ENCODE measurements at places on chromosomes 11 and 22.

DNA sequence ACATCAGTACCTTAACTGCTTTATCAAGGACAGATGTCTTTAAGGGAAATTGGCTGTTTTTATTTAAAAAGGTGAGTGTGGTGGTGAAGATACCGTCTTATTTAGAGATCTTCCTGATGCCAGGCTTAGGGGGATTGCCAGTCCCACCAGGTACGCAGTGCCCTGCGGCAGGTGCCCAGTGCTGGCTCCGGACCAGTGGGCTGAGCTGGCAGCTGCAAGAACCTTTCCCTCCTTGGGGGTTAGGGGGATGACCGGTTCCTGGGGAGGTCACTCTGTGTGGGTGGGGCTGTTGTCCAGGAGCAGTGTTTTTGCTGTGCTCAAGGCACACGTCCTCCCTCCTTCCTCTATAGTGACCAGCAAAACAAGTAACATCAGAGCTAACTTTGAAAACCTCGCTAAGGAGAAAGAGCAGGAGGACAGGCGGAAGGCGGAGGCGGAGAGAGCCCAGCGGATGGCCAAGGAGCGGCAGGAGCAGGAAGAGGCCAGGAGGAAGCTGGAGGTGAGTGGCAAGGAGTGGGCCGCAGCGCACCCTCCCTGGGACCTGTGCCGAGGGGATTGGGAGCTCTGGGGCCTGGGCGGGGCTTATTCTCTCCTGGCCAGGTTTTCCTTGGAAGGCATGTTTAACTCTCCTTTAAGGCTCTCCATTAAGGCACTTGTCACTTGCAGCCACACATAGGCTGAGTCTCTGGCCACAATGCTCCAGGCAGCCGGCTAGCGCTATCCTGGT, 30.5 kb downstream of the CTTN start:
- DNase-seq, result no peak

GRCh38 chr22:50730941-50731661, 6.9 kb upstream of the ACR start:
- peak; percentile 11 for DNase-seq

- DNase-seq, result peak; percentile 54
Measured at GRCh38 chr11:132430429-132431062, 1060.1 kb downstream of the NTM start.

- DNase-seq, result peak; percentile 94
Measured at GRCh38 chr11:95512682-95513081, 276.9 kb downstream of the FAM76B start.

- DNase-seq, result peak; percentile 57
Measured at GRCh38 chr11:133163463-133164419, 368.6 kb downstream of the OPCML start.

GRCh38 chr11:73265853-73266645, 6.1 kb upstream of the P2RY6 start:
- no peak for DNase-seq

DNA sequence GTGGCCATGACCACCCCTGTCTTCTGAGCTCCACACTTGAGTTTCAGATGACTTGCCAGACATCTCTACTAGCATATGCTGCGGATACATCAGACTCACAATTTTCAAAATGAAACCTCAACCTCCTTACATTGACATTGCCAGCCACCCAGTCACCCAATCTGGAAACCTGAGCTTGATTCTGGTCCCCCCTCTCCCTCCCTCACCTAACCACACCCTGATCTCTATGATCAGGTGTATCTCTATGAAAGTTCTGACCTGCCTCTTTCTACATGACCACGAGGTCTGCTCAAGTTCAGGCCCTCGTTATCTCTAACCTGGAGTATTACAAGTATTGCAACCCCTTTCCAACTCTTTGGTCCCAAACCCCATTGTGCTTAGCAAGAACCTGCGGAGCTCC, 254.1 kb downstream of the KIRREL3 start:
- no peak for DNase-seq

DNA sequence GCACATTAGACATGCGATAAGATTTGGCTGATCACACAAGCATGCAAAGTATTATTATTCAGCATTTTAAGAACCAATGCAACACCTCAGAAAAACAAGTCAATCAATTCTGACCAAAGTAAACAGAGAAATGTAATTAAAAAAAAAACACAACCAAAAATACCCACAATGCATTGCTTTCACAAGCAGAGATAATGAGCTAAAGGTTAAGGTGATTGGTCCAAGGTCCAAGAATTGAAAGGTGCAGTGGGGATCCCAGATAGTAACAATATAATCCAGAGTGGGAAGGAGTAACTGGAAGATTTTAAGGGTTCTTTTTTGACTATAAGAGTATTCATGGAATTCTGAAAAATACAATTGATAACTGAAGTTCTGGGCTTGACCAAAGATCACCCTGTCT, 39.0 kb downstream of the APOL5 start:
- no peak for DNase-seq

DNA sequence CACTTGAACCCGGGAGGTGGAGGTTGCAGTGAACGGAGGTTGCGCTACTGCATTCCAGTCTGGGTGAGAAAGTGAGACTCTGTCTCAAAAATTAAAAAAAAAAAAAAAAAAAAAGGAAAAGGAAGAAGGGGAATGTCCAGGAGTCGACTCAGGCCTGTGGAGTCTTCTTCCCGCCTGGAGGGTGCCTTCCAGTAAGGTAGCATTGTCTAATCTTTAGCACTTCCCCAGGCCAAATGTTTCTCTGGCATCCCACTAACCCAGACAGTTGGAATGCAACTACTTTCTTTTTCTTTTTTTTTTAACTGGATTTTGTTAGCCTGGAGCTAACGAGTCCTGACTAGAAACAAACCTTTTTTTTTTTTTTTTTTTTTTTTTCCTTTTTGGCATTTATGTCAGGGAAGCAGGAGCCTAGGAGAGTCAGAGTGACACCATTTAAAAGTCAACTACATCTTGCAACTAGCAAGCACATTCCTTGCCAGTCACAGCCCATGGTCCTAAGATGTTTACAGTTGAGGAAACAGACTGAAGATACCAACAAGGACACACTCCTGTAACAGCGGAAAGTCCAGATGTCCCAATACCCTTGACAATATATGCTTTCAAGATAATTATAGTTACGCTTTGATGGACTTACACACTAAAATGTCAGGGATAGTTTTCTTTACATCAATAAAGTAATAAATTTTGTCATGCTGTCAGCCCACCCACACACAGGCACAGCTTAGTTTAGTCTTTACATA, 10.6 kb downstream of the PLET1 start:
- peak; percentile 39 for DNase-seq

- no peak for DNase-seq
Measured at GRCh38 chr11:45446998-45447397, 160.9 kb upstream of the SYT13 start.

DNA sequence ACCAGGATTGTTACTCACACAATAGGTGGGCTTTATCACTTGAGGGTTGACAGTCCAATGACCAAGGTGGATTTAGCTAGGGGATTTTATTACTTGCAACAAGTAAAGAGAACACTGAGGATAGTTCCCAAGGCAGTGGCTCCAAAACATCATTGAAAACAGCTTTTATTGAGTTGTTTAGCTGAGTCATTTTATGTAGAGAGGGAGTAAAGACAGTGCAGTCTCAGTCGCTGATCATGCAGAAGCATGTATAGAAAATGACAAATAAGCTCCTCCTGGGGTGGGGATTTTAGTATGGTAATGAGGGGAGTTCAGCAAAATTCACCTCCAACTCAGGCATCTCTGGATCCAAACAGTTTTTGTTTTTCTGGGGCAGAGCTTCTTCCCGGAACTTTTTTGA, 163.0 kb upstream of the CCDC179 start:
- no peak for DNase-seq

DNA sequence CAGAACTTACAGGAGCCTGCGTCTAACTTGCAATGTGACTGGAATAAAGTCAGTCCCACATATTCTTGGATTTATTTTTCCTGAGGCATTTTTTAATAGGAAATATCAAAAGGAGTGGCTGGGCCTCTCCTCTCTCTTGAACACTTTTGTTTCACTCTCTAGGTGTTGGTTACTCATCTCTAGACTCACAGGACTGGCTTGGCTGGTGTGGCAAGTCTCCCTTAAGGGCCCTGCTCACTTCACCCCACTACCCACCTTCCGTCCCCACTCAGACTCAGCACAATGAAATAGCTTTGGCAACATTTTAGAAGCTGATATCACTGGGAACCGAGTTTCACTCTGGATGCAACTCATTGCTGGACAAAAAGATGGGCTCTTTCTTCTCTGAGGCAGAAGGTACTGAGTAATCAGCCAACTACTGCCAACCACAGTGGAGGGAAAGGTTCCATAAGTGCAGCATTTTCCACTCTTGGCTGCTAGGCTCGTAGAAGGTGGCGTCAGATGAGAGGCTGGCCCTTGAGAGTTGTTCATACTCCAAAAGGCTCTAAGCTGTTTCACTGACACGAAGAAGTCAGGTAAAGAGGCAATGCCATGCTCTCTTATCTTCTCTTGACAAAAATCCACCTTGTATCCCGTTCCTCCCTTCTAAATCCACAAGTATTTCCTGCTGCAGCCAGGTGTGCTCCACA, 390.6 kb downstream of the SOX6 start:
- no peak for DNase-seq

DNA sequence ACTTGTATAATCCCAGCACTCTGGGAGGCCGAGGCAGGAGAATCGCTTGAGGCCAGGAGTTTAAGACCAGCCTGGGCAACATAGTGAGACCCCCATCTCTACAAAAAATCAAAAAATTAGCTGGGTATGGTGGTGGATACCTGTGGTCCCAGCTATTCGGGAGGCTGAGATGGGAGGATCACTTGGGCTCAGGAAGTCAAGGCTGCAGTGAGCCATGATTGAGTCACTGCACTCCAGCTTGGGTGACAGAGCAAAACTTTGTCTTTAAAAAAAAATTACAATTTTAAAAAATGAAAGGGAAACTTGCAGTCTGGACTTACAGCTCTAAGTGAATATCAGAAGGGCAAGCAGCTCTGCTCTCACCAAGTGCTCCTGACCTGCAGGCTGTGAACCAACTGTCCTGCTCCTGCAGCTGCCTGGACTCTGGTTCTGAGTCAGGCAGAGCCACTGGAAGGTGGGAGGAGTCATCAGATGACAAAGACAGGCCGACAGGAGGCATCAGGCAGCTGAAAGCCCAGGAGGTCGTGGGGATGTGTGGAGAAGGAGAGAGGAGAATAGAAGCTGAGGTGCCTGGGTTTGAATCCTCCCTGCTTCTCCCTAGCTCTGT, 9.6 kb downstream of the SMTNL1 start:
- peak; percentile 25 for DNase-seq

DNA sequence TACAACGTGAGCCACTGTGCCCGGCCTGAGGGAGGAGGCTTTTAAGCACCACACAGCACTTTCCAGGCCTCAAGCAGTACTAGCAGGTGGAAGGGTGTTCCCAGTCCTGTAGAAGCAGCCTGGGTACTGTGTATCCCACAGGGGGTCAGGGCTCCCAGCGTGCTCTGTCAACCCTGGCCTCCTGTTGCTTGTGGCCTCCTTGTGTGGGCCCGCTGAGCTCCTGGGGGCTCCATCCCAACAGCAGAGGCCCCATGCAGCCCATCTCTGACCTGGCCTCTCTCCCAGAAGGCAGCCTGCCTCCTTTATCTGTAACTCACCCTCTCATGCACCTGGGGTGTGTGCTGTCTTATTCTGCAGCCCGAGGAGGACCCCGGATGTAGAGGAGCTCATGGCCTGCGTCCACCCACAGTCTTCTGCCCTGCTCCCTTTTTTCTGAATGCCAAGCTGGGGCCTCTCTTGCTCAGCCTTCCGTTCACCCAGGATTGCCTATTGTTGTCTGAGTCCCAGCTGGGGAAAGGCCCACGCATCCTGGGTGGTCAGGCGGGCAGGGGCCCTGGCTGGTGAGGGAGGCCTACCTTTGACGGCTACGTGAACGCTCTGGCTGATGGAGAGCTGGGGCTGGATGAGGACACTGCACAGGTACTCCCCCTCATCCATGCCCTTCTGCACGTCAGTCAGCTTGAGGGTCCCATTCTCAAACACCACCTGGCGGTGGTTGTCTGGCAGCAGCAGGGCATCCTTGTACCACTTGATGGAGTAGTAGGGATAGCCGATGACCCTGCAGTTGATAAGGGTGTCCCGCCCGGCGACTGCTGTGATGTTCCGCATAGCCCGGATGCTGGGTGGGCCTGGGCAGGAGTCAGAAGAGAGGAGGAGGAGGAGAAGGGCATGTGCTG, 188.5 kb downstream of the CEP164 start:
- DNase-seq, result no peak

DNA sequence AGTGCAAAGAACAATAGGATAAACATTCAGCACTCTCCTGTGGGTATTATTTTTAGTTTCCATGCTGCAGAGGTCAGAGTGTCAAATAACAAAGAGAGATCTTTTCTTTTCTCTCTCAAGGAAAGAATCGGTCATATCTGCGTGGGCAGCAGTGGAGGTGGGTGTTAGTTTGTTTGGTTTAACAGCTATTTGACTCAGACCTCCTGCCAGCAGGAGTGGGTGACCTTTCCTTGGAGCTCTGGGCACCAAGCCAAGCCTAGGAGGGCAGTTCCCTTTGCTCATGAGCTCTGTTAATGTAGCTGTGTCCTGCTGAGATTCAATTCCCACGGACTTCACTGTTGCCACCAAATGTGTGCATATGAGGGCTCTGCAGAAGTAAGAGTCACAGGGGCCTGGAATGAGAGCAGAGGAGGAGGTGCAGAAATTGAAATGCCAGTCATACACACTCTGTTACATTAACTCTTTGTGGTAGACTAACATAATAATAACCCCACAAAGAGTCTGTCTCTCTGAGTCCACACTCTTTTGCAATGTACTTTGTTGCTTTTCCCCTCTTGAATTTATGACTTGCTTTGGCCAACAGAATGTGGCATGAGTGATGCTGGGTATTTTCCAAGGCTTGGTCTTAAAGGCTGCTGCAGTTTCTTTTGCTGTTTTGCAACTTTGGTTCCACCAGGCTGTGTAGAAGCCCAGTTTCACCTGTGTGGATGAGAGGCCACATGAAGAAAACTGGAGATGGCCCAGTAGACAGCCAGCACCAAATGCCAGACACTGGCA, 76.0 kb upstream of the GRK3 start:
- peak; percentile 43 for DNase-seq

- DNase-seq, result no peak
Measured at GRCh38 chr11:33134276-33134675, 27.0 kb downstream of the CSTF3 start.

GRCh38 chr11:44927174-44927661, 23.5 kb downstream of the TP53I11 start:
- DNase-seq, result peak; percentile 60

DNA sequence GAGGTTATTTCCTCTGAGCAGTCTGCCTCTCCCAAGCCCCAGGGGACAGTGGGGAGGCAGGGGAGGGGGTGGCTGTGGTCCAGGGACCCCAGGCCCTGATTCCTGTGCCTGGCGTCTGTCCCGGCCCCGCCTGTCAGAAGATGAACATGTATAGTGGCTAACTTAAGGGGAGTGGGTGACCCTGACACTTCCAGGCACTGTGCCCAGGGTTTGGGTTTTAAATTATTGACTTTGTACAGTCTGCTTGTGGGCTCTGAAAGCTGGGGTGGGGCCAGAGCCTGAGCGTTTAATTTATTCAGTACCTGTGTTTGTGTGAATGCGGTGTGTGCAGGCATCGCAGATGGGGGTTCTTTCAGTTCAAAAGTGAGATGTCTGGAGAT, 3.1 kb downstream of the PIM3 start:
- no peak for DNase-seq

DNA sequence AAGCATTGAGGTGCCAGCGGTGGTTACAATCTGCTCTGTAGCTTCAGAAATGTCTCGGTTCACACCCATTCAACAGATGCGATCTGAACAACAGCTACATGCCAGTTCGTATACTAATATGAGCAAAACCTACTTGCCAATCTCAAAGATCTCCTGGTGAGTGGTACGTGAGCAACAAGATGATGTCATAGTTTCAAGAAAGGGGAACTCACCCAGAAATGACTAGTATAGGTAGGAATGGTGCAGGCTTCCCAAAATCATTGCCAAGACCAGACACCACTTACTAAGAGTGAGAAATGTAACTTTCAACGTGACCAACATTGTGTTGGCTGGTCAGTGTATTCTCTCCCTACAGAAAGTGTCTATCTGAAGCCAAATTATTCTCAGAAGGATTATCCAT, 31.1 kb downstream of the OR6Q1 start:
- peak; percentile 82 for DNase-seq

All from AG10803 (cell line).